Stimulated activated CD8-positive, alpha-beta memory T cell treated with anti-CD3 and anti-CD28 coated beads, Interleukin-15, amount 100 ng/mL, for 24 hours (primary cell): ENCODE measurements at places on chromosomes 1 and 21.

DNA sequence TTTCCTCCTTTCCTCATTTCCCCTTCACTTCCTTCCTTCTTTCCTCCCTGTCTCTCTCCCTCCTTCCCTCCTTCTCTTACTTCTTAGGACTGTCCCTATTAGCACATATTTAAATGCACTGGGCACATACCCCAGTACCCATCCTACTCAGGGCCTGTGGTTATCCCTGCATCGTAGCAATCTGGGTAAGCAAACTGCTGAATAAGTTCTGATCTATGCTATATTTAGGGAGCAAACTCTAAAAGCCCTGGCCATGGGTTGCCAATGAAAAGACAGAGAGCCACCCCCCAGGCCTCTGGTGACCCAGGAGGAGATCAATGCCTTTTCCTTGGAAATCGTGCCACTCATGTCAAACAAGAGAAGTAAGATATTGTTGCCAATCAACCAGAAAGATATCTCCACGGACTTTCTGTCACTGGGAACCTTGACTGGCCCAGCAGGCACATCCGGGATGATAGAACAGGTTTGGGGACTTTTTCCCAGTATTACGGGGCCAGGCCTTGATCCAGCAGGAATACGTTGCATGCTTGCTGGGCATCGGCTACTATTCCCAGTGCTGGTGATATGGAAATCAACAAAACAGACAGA lies 5.4 kb downstream of the FAM3B start:
- no peak for DNase-seq

- DNase-seq: no peak
These were observed 60.3 kb downstream of the TBX19 start for GRCh38 chr1:168340781-168341482.

GRCh38 chr1:78318011-78318410 lies 172.8 kb upstream of the PTGFR start:
- DNase-seq: no peak

DNA sequence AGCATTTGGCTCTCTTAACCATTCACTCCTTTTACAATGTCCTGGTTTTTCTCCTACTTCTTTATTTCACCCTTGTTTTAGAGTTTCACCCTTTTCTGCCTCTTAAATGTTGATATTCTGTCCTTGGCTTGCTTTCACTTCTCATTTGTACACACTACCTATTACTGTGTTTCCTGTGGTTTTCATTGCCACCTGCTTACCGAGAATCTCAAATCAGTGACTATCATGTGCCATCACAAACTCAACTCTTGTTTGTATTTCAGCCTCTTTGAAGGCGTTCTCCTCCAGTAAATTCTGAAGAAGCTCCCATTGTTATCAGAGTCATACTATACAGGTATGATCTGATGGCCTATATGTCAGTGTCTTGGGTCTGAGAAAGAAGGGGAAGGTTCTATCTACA lies 65.7 kb downstream of the NPHS2 start:
- DNase-seq: no peak

DNA sequence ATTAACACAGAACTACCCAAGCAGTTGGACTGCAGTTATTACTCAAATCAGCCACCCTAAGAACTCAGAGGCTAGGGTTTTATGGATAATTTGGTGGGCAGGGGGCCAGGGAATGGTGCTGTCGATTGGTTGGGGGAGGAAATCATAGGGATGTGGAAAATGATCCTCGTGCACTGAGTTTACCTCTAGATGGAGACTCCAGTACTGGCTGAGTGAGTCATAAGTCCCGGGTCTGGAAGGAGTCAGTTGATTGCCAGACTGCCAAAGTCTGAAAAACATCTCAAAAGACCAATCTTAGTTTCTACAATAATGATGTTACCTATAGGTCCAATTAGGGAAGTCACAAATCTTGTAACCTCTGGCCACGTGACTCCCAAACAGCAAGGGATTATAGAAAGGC lies 257.5 kb upstream of the PRMT6 start:
- DNase-seq: no peak

DNA sequence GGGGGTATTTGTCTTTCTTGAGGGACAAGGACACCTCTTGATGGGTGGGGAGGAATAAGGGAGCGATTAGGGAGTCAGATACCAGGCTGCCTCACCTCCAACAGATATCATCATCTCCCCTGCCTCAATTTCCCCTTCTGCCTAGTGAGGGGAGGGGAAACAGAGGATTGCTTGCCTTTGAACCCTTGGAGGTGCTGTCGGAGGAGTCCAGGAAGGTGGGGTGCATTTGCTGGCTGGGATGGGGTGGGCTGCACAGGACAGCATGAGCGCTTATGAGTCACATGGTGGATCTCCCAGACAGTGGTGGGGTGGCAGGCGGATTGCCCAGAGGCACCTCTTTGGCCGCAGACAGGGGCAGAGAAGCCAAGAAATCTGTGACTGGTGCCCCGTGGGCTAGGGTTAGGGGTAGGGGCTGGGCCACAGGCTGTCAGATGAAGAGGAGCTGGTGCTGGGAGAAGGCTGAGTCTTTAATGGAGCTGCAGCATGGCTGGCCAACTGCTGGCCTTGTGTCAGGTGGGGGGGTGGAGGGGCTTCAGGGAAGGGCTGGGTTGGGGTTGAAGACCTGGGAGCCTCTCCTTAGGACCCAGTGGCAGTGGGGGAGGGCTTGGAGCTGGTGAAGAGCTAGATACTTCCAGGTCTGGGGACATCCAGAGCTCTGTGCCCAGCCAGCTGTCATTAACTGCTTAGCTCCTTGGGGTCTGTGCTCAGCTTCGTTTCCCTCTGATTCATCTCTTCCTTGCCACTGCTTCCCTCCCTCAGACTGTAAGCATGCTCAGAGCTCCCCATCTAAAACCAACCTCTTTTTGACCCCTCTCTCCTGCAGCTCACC lies 7.0 kb upstream of the ADORA1 start:
- no peak for DNase-seq

DNA sequence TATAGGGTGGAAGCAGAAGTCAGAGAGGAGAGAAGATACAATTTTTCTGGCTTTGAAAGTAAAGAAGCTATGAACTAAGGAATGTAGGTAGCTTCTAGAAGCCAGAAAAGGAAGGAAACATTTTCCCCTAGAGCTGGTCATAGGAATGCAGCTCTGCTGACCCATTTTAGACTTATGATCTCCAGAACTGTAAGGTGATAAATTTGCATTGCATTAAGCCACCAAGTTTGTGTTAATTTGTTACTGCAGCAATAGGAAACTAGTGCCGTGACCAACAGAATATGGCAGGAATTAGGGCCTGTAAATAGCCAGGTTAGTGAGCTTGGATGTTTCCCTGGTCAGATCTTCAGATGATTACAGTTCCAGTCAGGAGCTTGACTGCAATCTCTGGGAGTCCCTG lies 244.3 kb upstream of the C1orf105 start:
- DNase-seq: no peak

- no peak for DNase-seq
These were observed 272.7 kb downstream of the SDCCAG8 start for GRCh38 chr1:243528459-243529121.

DNA sequence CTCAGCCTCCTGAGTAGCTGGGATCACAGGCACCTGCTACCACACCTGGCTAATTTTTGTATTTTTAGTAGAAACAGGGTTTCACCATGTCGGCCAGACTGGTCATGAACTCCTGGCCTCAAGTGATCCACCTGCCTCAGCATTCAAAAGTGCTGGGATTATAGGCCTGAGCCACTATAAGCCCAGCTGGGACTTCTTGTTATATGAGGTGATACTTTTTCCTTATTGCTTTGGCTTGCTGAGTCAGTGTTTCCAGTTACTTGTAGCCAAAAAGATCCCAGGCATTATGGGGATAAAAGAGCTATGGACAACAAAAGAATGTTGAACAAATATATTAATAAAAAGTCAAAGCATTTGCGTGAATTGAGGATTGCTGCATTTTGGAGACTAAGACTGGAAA lies 69.9 kb upstream of the LPGAT1 start:
- no peak for DNase-seq

DNA sequence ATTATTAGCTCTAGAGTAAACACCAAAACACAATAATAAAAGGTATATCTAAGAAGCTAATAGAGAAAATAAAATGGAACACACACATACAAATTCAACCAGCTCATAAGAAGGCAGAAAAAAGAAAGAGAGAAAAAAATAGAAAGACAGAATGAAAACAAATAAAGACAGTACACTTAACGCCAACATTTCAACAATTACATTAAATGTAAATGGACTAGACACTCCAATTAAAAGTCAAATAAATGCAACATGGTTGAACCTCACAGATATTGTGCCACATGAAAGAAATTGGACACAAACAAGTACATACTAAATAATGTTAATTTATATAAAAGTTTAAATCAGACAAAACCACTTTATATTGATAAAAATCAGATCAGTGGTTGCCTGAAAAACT lies 56.0 kb downstream of the SLC44A5 start:
- no peak for DNase-seq

- DNase-seq: no peak
These were observed 8.6 kb downstream of the H6PD start for GRCh38 chr1:9243066-9243739.

DNA sequence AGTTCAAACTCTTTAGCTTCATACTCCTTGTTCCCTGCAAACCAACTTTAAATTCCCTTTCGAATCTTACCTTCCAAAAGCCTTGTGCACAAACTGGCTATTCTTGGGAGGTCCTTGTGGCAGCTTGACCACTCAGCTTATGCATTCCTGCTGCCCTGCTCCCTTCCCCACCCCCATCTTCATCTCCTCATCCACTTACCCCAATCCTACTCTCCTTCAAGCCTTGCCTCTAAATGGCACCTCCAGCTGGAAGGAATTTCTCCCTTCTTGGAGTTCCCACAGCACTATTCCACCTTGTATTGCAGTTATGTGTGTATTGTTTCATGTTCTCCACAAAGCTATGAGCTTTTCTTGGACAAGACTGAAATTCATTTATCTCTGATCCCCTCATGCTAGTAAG lies 15.3 kb upstream of the DIRAS3 start:
- no peak for DNase-seq

GRCh38 chr1:208437401-208437800 lies 193.2 kb upstream of the PLXNA2 start:
- no peak for DNase-seq

DNA sequence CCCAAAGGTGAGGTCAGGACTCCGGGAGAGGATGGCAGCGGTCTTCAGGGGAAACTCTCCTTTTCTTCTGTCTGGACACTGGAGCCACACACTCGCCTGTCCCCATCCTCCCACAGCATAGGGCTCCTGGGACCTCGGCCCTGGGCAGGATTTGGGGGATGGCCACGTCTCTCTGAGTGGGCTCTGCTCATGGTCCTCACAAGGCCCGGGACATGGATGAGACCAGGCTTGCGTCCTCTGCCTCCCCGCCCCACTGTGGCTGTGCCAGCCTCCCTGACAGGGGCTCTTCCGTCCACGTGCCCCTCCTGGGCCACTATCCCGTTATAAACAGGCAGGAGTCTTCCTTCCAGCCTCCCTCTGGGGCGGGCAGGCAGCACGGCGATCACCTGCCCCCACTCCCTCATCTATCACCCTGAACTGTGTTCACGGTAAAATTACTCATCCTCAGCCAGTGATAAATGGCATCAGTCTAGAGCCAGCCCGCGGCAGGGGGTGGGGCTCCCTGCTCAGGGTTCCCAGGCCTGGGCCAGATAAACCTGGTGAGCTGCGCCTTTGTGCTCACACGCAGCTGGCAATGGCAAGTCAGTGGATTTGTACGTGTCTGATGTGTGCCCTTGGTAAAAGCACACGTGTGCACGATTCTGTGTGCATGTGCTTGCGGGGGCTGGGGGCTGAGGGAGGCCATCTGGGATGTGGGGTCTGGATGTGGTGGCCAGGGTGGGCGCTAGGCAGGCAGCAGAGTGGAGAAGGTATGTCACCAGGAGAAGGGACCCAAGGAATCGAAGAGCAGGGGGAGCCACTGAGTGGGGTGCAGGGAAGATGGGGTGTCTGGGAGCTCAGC lies 12.6 kb upstream of the SAMD11 start:
- DNase-seq: no peak

DNA sequence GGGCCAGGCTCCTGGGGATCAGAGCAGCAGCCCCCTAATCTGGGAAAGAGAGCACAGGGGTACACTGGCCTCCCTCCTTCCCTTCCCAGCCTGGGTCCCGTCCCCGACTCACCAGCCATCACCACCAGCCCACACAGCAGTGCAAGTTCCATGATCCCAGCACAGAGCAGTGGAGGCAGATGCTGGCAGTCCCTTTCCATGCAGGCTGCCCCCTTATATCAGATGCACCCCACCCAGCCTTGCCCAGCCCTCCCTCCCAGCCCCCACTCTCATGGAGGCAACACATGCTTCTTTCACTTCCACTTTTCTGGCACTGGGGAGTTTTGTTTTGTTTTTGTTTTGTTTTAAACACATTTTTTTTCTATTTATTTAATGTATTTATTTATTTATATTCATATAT lies at the start of gene PLA2G2D:
Gene PLA2G2D, minus strand, starts transcription at position 190 of the 400 bp plus-strand sequence. Its CDS starts 38 bp downstream, at position 152.
- DNase-seq: no peak
